ENCODE measurements at places on chromosomes 12 and 14. TPM values are rescaled to one million over a fixed set of nuclear protein-coding genes. Genes with fewer than 3 reads are reported as not detected.
A peak's percentile ranks its signal among the peaks of the same experiment; 100 is the strongest.

- no peak overlapping the region for H3K4me3 ChIP-seq
- H3K4me1 ChIP-seq: peaks cover 7% of the 10 kb centered on the region
- no peak overlapping the region for H3K27ac ChIP-seq
- no peaks in the 10 kb centered on the region for H3K36me3 ChIP-seq
These were observed 19.3 kb downstream of the GXYLT1 start for GRCh38 chr12:42125388-42125767.

DNA sequence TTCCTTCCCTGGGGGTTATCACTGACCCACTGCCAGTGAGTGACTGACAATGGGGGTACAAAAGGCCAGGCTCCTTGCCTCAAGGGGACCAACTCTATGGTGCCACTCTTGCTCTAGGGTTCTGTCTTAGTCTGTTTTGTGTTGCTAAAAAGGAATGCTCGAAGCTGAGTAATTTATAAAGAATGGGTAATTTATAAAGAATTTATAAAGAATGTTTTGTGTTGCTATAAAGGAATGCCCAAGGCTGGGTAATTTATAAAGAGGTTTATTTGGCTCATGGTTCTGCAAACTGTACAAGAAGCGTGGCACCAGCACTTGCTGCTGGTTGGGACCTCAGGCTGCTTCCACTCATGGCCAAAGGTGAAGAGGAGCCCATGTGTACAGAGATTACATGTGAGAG, 15.8 kb upstream of the RASSF8 start:
- no peak overlapping the region for H3K27ac ChIP-seq
- no peak overlapping the region for H3K4me3 ChIP-seq
- no peaks in the 10 kb centered on the region for H3K4me1 ChIP-seq
- H3K27me3 ChIP-seq: no peaks in the 10 kb centered on the region
- no peaks in the 10 kb centered on the region for H3K36me3 ChIP-seq
- DNase-seq: no peak

- peak; percentile 52 for DNase-seq
- no peaks in the 10 kb centered on the region for H3K27me3 ChIP-seq
- H3K27ac ChIP-seq: peak overlapping the region; percentile 88
- peaks cover 46% of the 10 kb centered on the region for H3K4me1 ChIP-seq
- peaks cover 5% of the 10 kb centered on the region for H3K36me3 ChIP-seq
These were observed 438.1 kb downstream of the FUT8 start for GRCh38 chr14:65850429-65851135.

DNA sequence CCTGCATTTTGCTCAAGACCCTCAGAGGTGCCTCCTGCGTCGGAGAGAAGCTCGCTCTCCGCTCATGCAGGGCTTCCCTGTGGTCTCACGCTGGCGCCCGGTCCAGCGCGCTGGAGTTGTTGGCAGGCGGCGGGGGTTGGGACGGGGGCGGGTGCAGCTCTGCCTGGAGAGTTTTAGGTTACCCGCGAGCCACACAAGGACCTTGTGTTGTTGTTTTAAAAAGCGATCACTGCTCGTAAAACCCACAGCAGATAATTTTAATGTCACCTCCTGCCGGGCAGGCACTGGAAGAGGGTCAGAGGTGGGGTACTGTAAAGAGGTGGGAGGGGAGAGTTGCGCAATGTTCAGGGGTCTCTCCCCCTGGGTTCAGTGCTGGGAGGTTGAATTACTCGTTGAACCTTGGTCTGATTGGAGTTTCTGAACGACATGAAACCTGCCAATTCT, 850 bp downstream of the SMOC1 start:
- H3K36me3 ChIP-seq: no peaks in the 10 kb centered on the region
- peaks cover 14% of the 10 kb centered on the region for H3K27me3 ChIP-seq
- H3K27ac ChIP-seq: no peak overlapping the region
- DNase-seq: no peak
- no peak overlapping the region for H3K4me3 ChIP-seq

Gene CNPY2
- 228 TPM for polyA plus RNA-seq
